ENCODE measurements at places on chromosomes 13 and 19. TPM values are rescaled to one million over a fixed set of nuclear protein-coding genes. Genes with fewer than 3 reads are reported as not detected.

ZNF541 gene
- not detected for polyA plus RNA-seq

LGALS4 gene
- not detected for polyA plus RNA-seq

ZNF77 gene
- polyA plus RNA-seq = 1.7 TPM

ZNF565 gene
- polyA plus RNA-seq = 3.8 TPM

STXBP2 gene
- polyA plus RNA-seq = 70.2 TPM

HDGFL2 gene
- 31.9 TPM for polyA plus RNA-seq

ADM5 gene
- 0.65 TPM for polyA plus RNA-seq

CEACAM21 gene
- polyA plus RNA-seq = 30.8 TPM

NAXD gene
- 20.5 TPM for polyA plus RNA-seq

WDR87 gene
- polyA plus RNA-seq = not detected

PRODH2 gene
- polyA plus RNA-seq = not detected
